ENCODE measurements at places on chromosomes 5 and 9. TPM values are rescaled to one million over a fixed set of nuclear protein-coding genes. Genes with fewer than 3 reads are reported as not detected.
A peak's percentile ranks its signal among the peaks of the same experiment; 100 is the strongest.

- no peak for DNase-seq
Measured at GRCh38 chr9:38401994-38402393, 9.5 kb downstream of the ALDH1B1 start.

- no peak for DNase-seq
Measured at GRCh38 chr5:32462618-32463017, 18.1 kb upstream of the ZFR start.

DNA sequence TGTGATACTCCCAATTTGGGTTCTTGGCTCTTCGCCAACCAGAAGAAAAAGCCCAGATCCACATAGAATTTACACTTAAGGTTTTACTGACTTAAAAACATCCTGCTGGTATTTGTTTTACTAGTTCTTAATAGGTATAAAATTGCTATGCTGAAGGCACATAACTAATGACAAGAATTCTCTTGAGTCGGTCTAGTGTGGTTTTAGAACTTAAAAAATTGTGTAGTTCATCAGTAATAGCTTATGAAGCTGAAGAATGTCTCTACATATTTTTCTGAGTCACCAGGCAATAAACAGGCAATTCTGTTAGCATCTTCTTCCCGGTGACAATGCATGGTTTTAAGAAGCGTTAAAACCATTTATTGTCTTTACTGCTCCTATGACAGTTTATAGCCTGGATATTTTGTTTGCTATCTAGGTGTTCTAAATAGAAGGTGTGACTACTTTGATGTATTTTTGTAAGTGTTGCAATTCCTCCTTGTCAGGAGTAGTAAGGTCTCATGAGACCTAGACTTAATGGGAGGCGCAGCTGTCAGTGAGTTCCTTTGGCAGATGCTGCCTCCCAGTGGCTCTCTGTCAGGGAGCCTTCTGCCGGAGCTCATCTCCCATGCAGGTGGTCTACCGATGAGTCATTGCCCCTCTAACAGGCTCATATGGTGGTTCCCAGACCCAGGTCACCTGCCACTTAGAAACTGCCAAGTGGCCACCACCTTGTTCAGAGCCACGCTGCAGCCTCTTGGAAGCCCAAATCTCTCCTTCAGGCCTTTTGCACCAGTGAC lies 173.8 kb downstream of the MAST4 start:
- DNase-seq: peak; percentile 24

- DNase-seq: no peak
Measured at GRCh38 chr5:74243634-74244033, 396.9 kb downstream of the ENC1 start.

GRCh38 chr9:92807031-92807756 lies 42.6 kb upstream of the BICD2 start:
- no peak for DNase-seq

DNA sequence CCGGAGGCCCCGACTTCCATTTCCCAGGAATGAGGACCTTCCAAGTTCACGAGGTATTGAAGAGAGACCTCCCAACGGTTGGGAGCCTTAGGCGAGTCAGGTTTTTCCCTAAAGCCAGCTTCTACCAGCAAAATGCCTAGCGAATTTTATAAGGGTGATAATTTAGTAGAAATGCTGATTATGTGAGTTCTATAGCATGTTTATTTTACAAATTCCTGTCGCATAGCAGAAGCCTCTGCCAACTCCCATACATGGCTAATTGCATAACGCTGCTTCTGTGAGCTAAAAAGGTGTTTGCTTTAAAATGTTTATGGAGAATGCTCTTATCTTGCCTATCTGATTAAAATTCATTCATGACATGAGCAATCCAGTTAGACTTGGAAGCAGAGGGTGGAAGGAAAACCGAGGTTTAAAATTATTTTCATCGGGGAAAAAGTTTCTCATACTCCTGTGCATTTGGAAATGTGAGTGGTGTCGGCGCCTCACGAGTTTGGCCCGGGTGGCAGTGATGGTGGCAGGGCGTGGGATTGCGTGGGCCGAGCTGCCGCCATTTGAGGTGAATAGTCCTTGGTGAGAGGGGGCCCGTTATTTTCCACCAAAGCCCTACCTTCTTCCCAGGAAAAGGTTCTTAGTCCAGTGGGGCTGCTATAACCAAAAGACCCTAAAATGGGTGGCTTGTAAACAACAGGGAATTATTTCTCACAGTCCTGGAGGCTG lies 104.4 kb upstream of the FCN2 start:
- DNase-seq: no peak

DNA sequence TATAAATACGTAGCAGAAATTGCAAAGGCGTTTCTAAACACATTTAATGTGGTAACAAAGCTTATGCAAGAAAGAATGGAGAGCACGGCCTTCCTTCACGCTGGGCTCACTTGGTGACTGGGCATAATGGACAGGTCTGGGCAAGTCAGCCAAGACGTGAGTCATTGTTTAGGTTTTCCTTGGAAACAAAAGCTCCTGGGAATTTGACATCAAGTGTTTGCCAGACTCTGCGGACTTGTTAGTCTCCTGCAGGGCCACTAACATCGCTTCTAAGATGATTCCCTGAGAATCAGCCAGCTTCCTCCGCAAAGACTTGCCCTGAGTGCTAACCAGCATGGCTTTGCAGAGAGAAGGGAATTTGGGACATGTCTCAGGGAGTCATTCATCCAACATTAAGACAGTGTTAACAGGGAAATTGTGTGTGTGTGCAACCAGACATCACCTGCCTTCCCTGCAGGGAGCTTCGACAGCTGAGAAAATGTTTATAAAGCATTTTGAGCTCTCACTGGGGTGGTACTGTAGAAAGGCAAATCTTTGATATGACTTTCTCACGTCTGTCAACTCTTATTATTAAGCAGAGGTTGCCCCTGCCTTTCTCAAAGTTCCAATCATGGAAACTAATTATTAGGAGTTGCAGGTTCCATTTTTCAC lies 182.5 kb downstream of the NTRK2 start:
- peak; percentile 52 for DNase-seq

- DNase-seq: no peak
Measured at GRCh38 chr9:78807286-78807685, 510.4 kb downstream of the PSAT1 start.

- DNase-seq: peak; percentile 39
Measured at GRCh38 chr9:109498195-109499092, at the start of gene PTPN3. Gene PTPN3, minus strand, starts transcription at chr9:109498307. Its CDS starts 34,873 bp downstream, at chr9:109463434.

GRCh38 chr5:173673295-173674101 lies 57.0 kb upstream of the BOD1 start:
- DNase-seq: no peak

DNA sequence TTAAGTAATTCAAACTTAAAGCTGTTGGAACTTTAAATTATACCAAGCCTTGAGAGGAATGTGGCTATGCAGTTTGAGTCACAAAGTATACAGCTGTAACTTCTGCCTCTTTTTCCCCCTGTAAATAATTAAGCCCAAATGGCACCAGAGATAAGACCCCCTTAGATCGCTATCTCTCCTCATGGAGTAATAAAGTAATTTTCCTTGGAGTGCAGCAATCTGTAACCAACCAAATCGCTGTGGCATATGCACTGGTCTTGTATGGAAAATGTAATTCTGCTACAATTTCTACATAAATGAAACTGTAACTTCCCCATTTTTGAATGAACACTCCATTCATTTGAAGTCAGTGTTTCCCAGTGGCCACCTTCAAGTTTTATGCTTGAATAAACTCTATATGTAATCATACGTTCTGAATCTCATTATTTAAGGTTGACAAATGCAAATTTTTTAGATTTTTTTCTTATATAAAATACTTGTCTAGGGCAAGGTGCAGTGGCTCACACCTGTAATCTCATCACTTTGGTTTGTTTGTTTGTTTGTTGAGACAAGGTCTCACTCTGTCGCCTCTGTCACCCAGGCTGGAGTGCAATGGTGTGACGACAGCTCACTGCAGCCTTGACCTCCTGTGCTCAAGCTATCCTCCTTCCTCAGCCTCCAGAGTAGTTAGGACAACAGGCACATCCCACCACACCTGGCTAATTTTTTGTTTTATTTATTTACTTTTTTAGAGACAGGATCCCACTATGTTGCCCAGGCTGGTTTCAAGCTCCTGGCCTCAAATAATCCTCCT lies 12.3 kb downstream of the SUSD1 start:
- DNase-seq: no peak

DNA sequence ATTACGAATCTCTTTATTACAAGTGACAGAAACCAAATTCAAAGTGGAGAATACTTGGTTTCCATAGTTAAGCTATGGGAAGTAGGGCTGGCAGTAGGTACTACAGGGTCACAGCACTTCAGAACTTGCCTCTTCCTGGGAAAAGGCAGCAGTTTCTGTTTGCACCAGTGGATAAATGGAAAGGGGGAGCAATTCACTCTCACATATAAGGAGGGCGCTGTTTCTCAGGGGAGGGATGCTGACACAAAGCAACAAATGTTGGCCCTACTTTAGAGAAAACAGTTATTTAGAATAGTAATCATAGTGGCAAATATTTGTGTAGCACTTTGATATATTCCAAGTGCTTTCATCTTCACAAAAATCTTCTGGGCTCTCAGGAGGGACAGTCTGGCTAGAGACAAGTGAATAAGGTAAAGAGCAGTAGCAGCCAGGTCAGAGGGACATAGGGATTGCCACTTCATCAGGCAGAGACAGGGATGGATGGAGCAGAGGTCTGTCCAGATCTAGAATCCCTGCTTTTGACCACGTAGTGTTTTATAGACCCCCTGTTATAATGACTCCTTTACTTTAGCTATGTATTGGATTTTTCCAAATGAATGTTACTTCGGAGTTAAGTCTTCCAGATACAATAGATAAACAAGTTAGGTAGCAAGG lies 554.8 kb upstream of the SGCD start:
- DNase-seq: no peak

- DNase-seq: no peak
Measured at GRCh38 chr5:163894645-163895044, 389.2 kb downstream of the MAT2B start.

DNA sequence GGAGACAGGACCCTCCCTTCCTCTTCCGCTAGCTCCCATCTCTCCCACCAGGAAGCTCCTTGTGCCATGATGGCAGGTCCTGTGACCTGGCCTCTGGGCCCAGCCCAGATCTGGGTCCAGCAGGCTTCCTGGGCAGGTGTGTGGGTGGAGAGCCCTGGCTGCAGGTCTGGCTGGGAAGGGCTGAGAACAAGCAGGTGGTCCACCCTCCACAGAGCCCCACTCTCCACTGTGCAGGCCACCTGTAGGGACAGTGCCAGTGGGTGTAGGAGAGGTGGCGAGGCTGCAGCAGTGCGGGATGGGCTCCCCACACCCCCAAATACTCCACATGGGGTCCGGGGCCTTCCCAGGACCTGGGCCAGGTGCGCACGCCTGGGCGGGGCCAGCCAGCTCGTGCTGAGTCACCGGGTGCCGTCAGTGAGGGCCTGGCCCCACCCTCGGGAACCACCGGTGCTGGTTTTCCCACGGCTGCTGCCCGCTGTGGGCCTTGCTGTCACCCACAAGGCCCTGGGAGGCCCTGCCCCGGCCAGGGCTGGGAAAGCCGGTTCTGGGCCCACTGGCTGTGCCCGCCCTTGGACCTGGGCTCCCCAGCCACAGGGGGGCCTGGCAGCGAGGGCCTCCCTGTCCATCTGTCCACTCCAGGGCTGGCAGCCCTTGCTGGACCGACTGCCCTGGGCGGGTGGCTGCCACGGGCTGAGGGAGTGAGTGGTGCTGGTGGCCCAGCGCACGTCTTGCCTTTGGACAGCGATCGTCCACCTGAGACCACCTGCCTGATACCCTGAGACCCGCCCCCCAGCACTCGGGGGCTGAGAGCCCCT lies 9.3 kb upstream of the NRARP start:
- peak; percentile 27 for DNase-seq

DNA sequence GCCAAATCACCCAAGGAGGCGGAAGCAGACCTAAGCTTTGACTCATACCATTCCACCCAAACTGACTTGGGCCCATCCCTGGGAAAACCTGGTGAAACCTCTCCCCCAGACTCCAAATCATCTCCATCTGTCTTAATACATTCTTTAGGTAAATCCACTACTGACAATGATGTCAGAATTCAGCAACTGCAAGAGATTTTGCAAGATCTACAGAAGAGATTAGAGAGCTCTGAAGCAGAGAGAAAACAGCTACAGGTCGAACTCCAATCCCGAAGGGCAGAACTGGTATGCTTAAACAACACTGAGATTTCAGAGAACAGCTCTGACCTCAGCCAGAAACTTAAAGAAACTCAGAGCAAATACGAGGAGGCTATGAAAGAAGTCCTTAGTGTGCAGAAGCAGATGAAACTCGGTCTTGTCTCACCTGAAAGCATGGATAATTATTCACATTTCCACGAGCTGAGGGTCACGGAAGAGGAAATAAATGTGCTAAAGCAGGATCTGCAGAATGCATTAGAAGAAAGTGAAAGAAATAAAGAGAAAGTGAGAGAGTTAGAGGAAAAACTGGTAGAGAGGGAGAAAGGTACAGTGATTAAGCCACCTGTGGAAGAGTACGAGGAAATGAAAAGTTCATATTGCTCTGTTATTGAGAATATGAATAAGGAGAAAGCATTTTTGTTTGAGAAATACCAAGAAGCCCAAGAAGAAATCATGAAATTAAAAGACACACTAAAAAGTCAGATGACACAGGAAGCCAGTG lies 15.8 kb upstream of the TTC23L start:
- DNase-seq: no peak

DNA sequence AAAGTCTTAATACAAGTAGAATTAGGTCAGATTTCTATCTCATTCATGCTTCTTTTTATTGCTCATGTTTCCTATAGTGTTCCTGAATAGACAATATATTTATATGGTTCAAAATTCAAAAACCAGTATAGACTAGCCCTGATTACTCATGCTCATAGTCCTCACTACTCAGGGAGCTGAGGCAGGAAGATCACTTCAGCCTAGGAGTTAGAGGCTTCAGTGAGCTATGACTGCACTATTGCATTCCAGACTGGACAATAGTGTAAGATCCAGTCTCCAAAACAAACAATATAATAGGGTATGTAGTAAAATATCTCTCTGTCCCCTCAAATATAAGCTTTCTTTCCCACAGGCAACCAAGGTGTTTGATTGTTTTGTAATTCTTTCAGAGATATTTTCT lies 2.4 kb downstream of the ANKRD31 start:
- no peak for DNase-seq

- no peak for DNase-seq
Measured at GRCh38 chr5:9869616-9870288, 239.6 kb upstream of the TAS2R1 start.

DNA sequence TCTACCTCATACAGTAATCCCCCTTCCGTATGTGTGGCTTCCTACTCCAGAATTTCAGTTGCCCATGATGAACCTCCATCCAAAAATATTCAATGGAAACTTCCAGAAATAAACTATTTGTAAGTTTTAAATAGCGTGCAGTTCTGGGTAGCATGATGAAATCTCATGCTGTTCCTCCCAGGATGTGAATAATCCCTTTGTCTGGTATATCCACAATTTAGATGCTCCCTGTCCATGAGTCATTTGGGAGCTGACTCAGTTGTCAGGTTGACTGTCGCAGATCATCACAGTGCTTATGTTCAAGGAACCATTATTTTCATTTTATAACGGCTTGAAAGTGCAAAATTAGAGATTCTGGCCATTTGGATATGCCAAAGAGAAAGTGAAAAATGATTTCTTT lies 290.1 kb upstream of the CDH9 start:
- DNase-seq: no peak

Gene PCDHGA5
- total RNA-seq: 3.5 TPM

Gene CER1
- total RNA-seq: not detected

Gene DMRTA1
- 0.26 TPM for total RNA-seq

Gene PFN3
- total RNA-seq: not detected

Gene NMUR2
- total RNA-seq: 0.21 TPM

Gene NPR3
- 26.2 TPM for total RNA-seq

Gene OSTF1
- total RNA-seq: 32.7 TPM

Gene SOHLH1
- total RNA-seq: not detected

Measured in left cardiac atrium (tissue), 4 donors.